ENCODE measurements at places on chromosomes 2 and 18. TPM values are rescaled to one million over a fixed set of nuclear protein-coding genes. Genes with fewer than 3 reads are reported as not detected.

DNA sequence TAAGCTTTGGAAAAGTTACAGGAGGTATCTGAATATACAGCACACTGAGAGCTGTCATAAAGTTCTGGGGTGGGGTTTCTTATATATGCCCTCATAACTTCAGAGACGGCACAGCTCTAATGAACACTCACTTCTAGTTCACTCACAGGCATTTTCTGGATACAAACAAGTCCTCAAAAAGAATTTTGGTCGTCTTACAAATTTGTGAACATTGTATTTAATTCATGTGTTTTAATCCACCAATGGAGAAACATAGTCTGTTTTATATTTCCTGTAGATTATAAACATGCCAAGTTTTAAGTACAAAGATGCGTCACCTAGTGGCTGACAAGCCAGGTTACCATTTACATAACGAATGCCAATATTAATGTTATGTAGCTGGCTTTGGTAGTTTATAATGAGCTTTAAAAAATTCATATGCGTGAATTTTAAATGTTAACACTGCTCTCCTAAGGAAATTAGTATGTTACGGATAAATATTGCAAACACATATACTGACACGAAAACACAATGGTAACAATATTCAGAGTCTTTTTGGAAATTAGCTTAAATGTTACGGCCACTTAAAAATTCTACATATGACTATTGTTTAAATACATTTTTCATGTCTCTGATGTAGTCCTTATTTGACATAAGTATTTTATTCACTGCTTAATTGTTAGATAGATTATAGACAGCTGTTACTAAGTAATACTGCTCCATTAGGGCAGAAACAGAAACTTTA, 2.5 kb downstream of the COL3A1 start:
- no peaks in the 10 kb centered on the region for H3K36me3 ChIP-seq
- no peak overlapping the region for H3K4me3 ChIP-seq
- H3K27ac ChIP-seq, result no peak overlapping the region
- no peaks in the 10 kb centered on the region for H3K4me1 ChIP-seq
- no peaks in the 10 kb centered on the region for H3K27me3 ChIP-seq

- DNase-seq, result no peak
- H3K4me1 ChIP-seq, result peaks cover 3% of the 10 kb centered on the region
- H3K27ac ChIP-seq, result no peak overlapping the region
These were observed 23.6 kb downstream of the RNF144A start for GRCh38 chr2:6940820-6941219.

AMER3 gene
- polyA plus RNA-seq, result not detected

- no peaks in the 10 kb centered on the region for H3K4me1 ChIP-seq
- no peaks in the 10 kb centered on the region for H3K36me3 ChIP-seq
- H3K27ac ChIP-seq, result no peak overlapping the region
- H3K4me3 ChIP-seq, result no peak overlapping the region
These were observed 366.8 kb upstream of the SALL3 start for GRCh38 chr18:78612801-78613200.

- no peak overlapping the region for H3K27ac ChIP-seq
- H3K4me3 ChIP-seq, result no peak overlapping the region
- H3K36me3 ChIP-seq, result no peaks in the 10 kb centered on the region
- DNase-seq, result no peak
These were observed 139.8 kb upstream of the NCK2 start for GRCh38 chr2:105604938-105605337.

LYPD1 gene
- polyA plus RNA-seq, result not detected

DNA sequence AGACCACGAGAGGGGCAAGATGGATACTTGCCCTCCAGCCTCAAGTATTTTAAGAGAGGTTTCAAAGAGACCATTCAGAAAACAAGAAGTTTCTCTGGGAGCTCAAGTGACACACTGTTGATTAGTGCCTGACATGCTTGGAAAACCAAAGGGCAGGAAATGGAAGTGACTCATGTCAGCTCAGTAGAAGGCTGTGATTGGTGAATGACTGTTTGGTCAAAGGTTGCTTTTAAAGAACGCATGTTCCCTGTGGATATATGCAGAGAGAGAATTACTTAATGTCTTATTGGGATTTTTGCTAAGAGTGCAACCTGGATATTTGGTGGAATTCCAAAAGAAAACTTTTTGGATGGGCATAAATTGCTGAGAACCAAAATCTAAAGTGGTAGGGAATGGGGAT, 549.9 kb downstream of the XIRP2 start:
- no peak for DNase-seq
- no peaks in the 10 kb centered on the region for H3K27me3 ChIP-seq
- H3K36me3 ChIP-seq, result no peaks in the 10 kb centered on the region
- H3K4me3 ChIP-seq, result no peak overlapping the region
- H3K27ac ChIP-seq, result no peak overlapping the region

DNA sequence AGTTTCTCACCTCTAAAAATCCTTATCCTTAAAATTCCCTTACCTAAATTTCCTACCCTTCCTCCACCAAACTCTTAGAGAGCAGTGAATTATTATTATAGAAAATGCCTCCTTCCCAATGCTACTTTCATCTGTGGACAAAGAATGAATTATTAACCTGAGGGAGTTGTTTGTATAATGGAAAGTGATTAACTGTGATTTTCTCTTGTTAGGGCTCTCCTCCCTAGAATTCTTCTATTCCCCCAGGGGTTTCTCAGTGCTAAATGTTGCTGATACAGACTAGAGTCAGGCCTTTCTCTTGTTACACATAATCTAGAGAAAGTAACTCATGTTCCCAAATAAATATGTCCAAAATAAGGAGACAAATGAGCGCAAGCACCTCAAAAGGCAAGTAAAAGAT, 23.3 kb downstream of the EPB41L5 start:
- H3K36me3 ChIP-seq, result no peaks in the 10 kb centered on the region
- no peaks in the 10 kb centered on the region for H3K27me3 ChIP-seq
- no peak for DNase-seq
- H3K4me3 ChIP-seq, result no peak overlapping the region

DNA sequence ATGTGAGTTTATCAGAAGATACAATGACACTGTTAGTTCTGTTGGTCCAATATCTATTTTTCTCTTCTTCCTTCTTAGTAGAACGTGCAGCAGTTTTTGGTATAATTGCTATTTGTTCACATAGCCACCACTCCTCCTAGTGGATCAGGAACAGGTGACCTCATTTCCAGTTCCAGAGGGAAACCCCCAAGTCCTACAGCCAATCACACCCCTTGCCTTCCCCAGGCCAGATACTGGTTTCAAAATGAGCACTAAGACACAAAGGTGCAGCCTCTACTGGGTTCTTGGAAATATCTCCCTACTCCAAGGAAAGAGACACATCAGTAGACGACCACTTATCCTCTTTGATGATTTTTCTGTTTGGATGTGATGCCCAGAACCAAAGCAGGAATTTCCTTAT, 103.2 kb downstream of the TCF4 start:
- no peaks in the 10 kb centered on the region for H3K4me1 ChIP-seq
- H3K27me3 ChIP-seq, result no peaks in the 10 kb centered on the region
- no peak overlapping the region for H3K4me3 ChIP-seq
- no peak for DNase-seq

PLEKHH2 gene
- not detected for polyA plus RNA-seq

GRCh38 chr2:120746144-120746543, 10.5 kb downstream of the GLI2 start:
- H3K4me1 ChIP-seq, result no peaks in the 10 kb centered on the region
- no peak overlapping the region for H3K27ac ChIP-seq
- no peak overlapping the region for H3K4me3 ChIP-seq
- DNase-seq, result no peak
- peaks cover 5% of the 10 kb centered on the region for H3K27me3 ChIP-seq

DNA sequence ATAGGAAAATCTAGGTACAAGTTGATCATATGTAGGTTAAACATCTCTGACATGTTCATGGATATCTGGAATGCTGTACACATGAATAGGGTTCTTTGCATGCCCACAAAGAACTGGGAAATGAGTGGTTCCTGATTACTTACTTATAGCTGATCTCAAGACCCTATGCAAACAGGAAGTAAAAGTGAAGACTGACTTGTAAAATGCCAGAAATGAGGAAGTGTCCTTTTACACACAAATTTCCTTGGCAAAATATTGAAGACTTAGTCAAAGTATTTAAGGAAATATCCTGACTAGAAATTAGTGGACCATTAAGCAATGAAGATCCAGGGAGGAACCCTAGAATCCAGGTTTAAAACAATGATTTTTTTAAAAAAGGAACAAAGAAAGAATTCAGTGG, 203.7 kb upstream of the DLGAP1 start:
- no peaks in the 10 kb centered on the region for H3K4me1 ChIP-seq
- DNase-seq, result no peak
- no peaks in the 10 kb centered on the region for H3K36me3 ChIP-seq
- H3K4me3 ChIP-seq, result no peak overlapping the region
- H3K27ac ChIP-seq, result no peak overlapping the region

ANKRD30B gene
- polyA plus RNA-seq, result not detected

- H3K4me3 ChIP-seq, result no peak overlapping the region
- no peaks in the 10 kb centered on the region for H3K4me1 ChIP-seq
- no peak overlapping the region for H3K27ac ChIP-seq
These were observed 305.1 kb upstream of the MGAT5 start for GRCh38 chr2:133948610-133949290.

DNA sequence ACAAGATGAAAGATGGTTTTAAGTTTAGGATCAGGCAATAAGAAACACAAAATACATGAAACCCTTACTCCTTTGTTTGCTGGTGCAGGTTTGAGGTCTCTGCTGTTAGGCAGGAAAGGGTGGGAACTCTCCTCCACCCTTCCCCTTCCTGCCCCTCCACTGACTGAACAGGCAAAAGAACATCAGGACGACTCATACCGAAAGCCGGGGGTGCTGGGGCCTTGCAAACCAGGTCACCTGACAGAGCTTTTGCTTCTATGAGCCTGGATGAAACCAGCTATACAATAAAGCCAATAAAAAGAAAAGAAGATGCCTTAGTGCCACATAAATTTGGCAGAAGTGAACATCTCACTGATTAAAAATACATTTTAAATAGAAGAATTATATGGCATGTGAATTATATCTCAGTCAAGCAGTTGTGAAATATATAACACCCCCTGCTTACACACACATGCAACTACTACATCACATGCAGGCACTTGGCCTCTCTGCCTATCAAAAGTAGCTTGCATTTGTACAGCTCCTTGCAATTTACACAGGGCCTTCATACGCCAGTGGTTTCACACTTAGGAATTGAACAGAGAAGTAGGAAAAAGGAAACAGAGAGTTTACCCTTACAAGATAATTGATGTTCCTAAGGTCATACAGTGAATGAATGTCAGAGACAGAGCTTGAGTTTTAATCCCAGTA, 215.1 kb upstream of the TRIB2 start:
- no peaks in the 10 kb centered on the region for H3K27me3 ChIP-seq
- no peaks in the 10 kb centered on the region for H3K36me3 ChIP-seq
- peaks cover 99% of the 10 kb centered on the region for H3K4me1 ChIP-seq
- peak; percentile 98 for DNase-seq

RAMP1 gene
- 0.22 TPM for polyA plus RNA-seq

- H3K27me3 ChIP-seq, result no peaks in the 10 kb centered on the region
- no peak overlapping the region for H3K27ac ChIP-seq
- H3K4me1 ChIP-seq, result no peaks in the 10 kb centered on the region
- DNase-seq, result no peak
These were observed 113.0 kb downstream of the CRIM1 start for GRCh38 chr2:36468463-36469105.

DUSP2 gene
- 95.4 TPM for polyA plus RNA-seq

- no peaks in the 10 kb centered on the region for H3K36me3 ChIP-seq
- DNase-seq, result no peak
- no peak overlapping the region for H3K4me3 ChIP-seq
- H3K27ac ChIP-seq, result no peak overlapping the region
These were observed 1529.5 kb downstream of the LRP1B start for GRCh38 chr2:140601342-140601741.

TIMM21 gene
- 8.8 TPM for polyA plus RNA-seq

- peak; percentile 86 for DNase-seq
- H3K27me3 ChIP-seq, result no peaks in the 10 kb centered on the region
- H3K4me1 ChIP-seq, result peaks cover 39% of the 10 kb centered on the region
- H3K27ac ChIP-seq, result peak overlapping the region; percentile 100
- no peaks in the 10 kb centered on the region for H3K36me3 ChIP-seq
These were observed 9.1 kb upstream of the NR4A2 start for GRCh38 chr2:156341452-156342253.

DNA sequence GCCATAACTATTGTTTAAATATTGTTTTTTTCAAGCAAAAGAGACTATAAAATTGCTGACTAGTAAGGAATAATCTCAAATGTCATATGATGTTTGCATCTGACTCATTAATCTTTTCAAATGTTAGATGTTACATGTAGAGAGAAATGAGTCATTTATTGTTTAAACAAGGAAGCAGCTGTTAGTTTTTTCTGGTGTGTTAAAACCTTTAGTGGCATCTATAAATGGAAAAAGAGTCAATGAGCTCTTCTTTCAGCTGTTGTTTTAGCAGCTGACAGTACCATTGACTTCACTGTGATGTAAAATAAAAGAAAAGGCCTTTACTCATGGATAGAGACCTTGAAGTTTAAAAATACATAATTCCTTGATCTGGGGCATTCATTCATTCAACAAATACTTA, 1.8 kb upstream of the KLHL41 start:
- DNase-seq, result no peak
- H3K27me3 ChIP-seq, result no peaks in the 10 kb centered on the region
- no peaks in the 10 kb centered on the region for H3K4me1 ChIP-seq
- H3K36me3 ChIP-seq, result no peaks in the 10 kb centered on the region

DNA sequence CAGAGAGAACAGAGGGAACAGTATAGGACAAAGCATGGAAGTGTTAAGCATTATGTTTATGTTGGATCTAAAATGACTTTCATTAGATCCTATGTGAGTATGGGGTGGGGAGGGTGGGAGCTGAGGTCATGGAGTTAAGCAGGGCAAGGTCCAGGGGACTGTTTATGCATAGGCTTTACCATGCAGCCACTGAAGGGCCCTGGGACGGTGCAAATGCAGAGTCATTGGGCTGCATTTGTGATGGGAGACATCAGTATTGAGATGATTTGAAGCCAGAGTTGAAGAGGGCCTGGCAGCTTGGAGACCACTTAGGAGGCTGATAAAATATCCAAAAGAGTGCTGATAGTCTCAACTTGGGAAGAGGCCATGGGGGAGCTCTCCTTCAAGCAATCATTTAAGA, 22.7 kb downstream of the IL1RL2 start:
- H3K27me3 ChIP-seq, result no peaks in the 10 kb centered on the region
- no peak for DNase-seq

DNA sequence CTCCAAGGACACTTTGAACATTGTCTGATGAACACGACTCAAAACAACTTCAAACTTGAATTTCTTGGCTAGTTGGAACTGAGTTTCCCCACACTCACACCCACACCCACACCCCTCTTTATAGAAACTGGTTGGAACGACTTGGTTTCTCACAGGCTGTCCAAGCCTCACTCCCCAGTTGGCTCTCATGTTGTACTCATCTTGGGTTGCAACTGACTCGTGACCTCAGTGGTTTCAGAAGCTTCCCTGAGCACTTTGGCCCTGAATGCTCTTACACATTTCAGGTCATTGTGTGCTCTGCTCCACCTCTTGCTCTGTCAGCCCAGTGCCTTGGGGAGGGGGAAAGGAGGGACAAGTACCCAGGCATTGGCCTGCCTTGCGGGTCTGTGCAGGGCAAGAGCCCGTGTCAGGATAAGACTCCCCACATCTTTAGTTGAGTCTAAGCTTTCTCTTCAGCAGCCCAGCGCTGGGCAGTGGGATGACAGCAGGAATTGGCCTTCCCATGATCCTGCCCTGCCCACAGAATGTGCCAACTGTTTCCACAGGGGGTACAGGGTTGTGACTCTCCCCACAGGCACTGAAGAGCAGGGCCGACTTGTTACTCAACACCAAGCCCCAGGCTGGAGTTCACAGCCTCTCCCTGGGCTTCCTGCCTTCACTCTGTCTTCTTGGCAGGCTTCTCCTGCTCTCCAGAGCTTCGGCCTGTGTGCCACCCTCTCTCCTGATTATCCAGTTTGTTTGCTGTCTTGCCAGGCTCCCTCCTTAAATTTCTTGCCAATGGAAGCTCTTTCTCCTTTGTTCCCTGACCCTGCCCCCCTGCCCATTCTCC, 104.6 kb downstream of the RTN4 start:
- H3K4me3 ChIP-seq, result no peak overlapping the region
- no peaks in the 10 kb centered on the region for H3K27me3 ChIP-seq
- peaks cover 11% of the 10 kb centered on the region for H3K4me1 ChIP-seq
- no peak overlapping the region for H3K27ac ChIP-seq
- DNase-seq, result no peak
- no peaks in the 10 kb centered on the region for H3K36me3 ChIP-seq

All from CD4-positive, CD25-positive, alpha-beta regulatory T cell (primary cell).